Thymus (tissue), 14 donors: ENCODE measurements at places on chromosomes 7 and 10. TPM values are rescaled to one million over a fixed set of nuclear protein-coding genes. Genes with fewer than 3 reads are reported as not detected.

Gene STMP1
- 60.1 TPM for polyA plus RNA-seq

Gene ST8SIA6
- polyA plus RNA-seq, result 0.18 TPM

Gene CPED1
- polyA plus RNA-seq, result 1.9 TPM

Gene WEE2
- polyA plus RNA-seq, result 0.05 TPM

Gene CALN1
- 9.0 TPM for polyA plus RNA-seq

Gene CNPY1
- polyA plus RNA-seq, result 0.05 TPM
